ENCODE measurements at places on chromosomes 6 and 20.

DNA sequence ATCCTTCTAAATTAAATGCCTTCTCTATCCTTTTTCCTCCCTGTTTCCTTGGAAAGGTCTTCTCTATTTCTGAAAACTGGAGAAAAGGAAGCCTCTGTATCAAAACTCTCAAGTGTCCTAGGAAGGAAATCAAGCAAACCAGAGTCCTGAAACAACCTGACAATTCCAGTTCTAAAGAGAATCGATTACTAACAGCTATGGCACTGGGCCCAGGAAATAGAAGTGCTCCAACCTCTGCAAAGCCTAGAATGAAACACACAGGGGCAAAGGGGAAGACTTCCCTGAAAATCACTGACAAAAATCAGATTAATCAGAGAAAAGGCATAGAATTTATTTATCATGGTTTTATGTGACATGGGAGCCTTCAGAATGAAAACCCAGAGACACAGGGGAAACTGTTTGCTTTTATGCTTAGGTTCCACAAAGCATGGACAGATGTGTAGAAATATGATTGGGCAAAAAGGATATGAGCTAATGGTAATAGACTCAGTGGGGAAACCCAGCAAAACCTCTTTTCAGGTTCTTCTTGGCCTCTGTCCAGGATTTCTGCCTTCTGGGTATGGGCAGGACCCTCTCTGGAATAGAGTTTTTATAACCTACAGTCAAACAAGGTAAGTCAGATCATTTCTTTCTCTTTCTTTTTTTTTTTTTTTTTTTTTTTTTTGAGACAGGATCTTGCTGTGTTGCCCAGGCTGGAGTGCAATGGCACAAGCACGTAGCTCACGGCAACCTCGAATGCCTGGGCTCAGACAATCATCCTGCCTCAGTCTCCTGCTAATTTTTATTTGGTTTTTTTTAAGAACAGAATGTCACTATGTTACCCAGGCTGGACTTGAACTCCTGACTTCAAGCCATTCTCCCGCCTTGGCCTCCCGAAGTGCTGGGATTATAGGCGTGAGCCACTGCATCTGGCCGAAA is 91.7 kb downstream of the CD24 start:
- DNase-seq = no peak

DNA sequence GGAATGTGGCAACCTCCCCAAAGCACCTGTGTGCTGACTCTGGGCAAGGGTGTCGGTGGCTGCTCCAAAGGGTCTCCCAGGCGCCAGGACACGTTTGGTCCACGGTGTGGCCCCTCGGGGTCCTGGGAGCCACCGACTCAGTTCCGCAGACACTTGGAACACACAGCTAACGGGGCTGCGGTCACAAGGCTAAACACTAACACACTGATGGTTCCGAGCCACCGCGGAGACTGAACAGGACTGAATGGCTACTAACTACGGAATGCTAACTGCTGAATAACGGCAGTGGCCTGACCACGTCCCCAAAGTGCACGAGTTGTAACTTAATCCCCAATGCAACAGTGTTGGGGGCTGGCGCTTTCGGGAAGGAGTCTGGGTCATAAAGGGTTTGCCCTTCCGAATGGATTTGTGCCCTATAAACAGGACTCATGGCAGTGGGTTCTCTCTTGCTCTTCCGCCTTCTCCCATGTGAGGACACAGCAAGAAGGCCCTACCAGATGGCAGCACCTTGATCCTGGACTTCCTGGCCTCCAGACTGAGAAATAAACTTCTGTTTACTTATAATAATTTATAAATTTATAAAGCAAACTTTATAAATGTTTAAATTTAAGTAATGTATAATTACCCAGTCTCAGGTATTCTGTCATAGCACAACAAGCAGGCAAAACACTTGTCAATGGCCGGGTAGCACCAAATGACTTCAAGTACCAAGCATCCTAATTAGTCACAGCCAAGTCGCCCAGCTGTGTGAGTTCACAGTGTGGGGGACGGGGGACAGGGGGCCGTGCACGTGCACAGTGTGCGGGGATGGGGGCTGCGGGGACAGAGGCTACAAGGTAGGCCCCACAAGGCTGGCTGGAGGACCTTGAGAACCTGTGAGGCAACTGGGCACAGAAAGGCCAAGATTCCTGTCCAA is 2.3 kb upstream of the EEF1A2 start:
- no peak for DNase-seq

- no peak for DNase-seq
Measured at GRCh38 chr6:36135053-36135731, 4.9 kb downstream of the MAPK13 start.

DNA sequence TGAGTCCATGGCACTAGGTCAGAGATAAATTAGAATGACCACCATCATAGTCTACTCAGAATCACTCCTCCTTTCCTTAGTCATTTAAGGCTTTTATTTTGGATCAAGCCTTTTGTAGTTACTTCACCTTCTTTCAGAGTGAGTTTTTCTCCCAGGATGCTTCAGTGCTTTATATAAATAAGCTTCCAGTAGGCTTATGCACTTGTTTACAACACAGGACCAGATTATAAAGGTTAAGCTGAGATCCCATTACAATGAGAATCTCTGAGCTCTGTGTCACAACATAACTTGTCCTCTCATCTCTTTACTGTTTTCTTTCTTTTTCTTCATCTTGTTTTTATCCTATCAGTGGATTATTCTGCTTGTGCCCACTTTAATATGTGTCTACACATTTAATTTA is 47.9 kb downstream of the CEP57L1 start:
- DNase-seq = no peak

DNA sequence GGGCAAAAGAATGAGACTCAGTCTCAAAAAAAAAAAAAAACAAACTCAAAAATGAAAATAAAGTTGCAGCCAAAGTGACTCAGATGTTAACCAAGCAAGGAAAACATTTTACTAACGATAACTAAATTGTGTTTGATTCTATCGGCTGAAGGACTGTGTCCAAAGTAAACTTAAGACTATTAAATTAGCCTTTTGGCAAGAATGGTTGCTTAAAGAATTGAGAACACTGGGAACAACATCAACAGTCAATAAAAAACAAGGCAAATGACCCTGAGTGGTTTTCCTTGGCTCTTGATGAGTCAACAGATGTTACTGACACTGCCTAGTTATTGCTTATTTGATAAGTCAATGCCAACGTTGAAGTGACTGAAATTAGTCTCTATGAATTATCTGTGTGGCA is 36.7 kb downstream of the POU3F2 start:
- DNase-seq = no peak

GRCh38 chr6:149061930-149062329 is 255.6 kb upstream of the TAB2 start:
- DNase-seq = no peak

- no peak for DNase-seq
Measured at GRCh38 chr6:147058786-147059385, 145.3 kb upstream of the STXBP5 start.

- DNase-seq = no peak
Measured at GRCh38 chr6:154602296-154602695, 91.8 kb upstream of the CNKSR3 start.

DNA sequence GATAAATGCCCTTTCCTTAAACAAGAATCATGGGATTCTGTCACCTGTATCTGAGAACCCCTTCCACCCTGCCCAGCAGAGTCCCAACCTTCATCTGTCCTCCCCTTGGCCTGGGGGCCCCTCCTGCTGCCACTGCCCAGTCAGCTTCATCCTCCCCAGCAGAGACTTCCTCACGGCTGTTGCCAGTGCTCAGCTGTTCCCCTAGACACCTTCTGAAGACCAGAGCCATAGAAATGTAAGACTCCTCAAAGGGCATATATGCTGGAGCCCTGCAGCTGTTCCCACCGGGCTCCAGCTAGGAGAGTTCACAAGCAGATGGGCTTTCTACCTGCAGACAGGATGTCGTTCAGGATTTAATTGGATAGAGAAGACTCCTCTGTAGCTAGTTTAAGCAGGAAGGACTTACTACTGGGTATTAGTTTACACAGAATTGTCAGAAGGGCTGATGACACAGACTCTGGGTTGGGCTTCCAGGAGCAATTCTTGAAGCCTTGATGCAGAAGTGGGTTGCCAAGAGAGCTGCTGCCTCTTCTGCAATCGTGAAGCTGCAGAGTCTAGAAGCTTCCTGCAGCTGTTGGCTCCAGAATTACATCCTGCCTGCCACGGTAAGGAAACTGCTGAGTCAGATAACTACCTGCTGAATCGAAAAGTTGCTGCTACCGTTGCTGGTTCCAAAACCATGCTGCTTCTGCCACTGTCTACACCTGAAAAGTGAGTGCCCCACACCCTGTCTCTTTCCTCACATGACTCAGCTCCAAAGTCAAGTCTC is 57.1 kb upstream of the MLN start:
- DNase-seq = peak; percentile 87

- no peak for DNase-seq
Measured at GRCh38 chr6:122184401-122184827, 215.0 kb upstream of the HSF2 start.

GRCh38 chr20:36304786-36305495 is 1.2 kb upstream of the DLGAP4 start:
- no peak for DNase-seq

- DNase-seq = no peak
Measured at GRCh38 chr6:29227235-29227634, 56.5 kb downstream of the OR2J2 start.

- peak; percentile 85 for DNase-seq
Measured at GRCh38 chr6:16092990-16093389, 35.9 kb upstream of the MYLIP start.

GRCh38 chr6:34926655-34927054 is 37.6 kb downstream of the ANKS1A start:
- DNase-seq = no peak

- no peak for DNase-seq
Measured at GRCh38 chr20:60512443-60512842, 554.2 kb downstream of the CDH26 start.

- DNase-seq = peak; percentile 89
Measured at GRCh38 chr20:54346276-54346675, 129.1 kb upstream of the DOK5 start.

Measured in MV-4-11 (cell line).